Left ventricle myocardium inferior (tissue), 1 donor: ENCODE measurements at places on chromosomes 12 and 14. TPM values are rescaled to one million over a fixed set of nuclear protein-coding genes. Genes with fewer than 3 reads are reported as not detected.

DNA sequence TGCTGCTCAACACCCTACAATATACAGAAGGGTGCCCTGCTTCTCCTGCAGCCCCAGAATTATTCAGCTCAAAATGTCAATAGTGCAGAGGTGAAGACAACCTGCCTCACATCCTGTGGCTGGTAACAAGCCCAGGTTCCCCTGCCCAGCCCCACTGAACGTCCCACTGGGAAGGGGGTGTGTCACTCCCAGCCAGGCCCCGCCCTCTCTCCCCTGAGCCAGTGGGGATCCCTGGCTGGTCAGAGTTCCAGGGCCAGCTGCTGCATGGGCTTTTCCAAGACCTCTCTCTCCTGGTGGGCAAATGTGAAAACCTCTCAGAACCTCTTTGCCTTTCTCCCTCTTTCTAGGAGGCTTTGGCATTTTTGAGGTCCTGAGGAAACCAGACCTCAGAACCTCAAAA is 13.7 kb upstream of the LHX5 start:
- H3K36me3 ChIP-seq: no peaks in the 10 kb centered on the region
- no peak for DNase-seq
- peaks cover 96% of the 10 kb centered on the region for H3K27me3 ChIP-seq
- H3K4me1 ChIP-seq: no peaks in the 10 kb centered on the region
- no peak overlapping the region for H3K27ac ChIP-seq

- H3K27me3 ChIP-seq: no peaks in the 10 kb centered on the region
- no peak for DNase-seq
- H3K36me3 ChIP-seq: no peaks in the 10 kb centered on the region
- H3K4me3 ChIP-seq: no peak overlapping the region
- peak overlapping the region; percentile 23 for H3K27ac ChIP-seq
- peaks cover 31% of the 10 kb centered on the region for H3K4me1 ChIP-seq
Measured at GRCh38 chr14:32397861-32398640, 69.0 kb downstream of the AKAP6 start.

DNA sequence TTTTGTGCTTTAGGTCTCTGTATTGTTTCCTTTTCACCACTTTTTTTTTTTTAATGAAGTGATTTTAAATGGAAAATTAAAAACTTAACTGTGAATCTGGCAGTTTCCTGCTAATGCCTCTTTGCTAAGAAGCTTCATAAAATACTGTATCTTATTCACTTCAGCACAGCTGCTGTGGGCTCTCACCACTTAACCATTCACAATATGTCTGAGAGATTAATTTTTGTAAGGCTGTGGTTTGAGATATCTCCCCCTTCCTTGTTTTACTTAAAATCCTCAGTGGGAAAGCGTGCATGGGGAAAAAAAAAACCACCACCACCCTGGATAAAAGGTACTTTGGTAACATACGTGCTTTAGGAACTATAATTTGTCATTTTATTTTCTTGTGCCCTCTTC is 115.9 kb downstream of the ETV6 start:
- peak overlapping the region; percentile 42 for H3K4me3 ChIP-seq
- no peaks in the 10 kb centered on the region for H3K36me3 ChIP-seq
- peaks cover 90% of the 10 kb centered on the region for H3K4me1 ChIP-seq
- peak overlapping the region; percentile 87 for H3K27ac ChIP-seq
- H3K27me3 ChIP-seq: no peaks in the 10 kb centered on the region

DNA sequence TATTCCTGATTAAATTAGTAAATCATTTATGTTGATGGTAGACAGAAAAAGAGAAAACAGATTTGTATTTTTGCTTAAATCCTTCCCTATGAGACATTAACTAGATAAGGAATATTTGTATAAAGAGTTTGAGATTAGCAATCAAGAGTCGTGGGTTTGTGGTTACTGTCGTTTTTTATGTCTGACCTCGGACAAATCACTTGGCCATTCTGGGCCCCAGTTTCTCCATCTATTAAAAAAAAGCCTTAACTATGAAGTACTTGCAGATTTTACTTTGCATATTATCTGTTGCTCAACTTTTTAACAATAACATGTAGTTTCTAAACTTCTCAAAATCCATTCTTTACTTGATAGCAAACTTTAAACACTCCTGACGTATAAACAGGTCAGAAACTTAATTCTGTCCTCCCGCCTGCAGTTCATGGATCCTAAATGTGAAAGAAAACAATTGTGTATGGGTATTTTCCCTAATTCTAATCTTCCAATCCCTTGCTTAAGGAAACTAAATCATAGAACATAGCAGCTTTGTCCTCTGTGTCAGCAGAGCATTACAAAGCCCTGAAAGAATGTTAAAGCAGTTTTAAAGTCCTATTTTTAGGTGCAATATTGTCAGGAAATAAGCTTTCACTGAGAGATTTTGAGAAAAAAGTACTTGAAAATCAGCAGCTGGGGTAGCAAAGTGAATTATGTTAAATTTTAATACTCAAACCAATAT is 118.2 kb downstream of the GPR135 start:
- peaks cover 82% of the 10 kb centered on the region for H3K4me1 ChIP-seq
- H3K27me3 ChIP-seq: no peaks in the 10 kb centered on the region
- H3K36me3 ChIP-seq: peaks cover 30% of the 10 kb centered on the region

GRCh38 chr12:99670635-99671034 is 23.1 kb downstream of the GARIN6 start:
- no peak overlapping the region for H3K4me3 ChIP-seq
- DNase-seq: no peak
- no peak overlapping the region for H3K27ac ChIP-seq
- H3K4me1 ChIP-seq: no peaks in the 10 kb centered on the region
- H3K27me3 ChIP-seq: no peaks in the 10 kb centered on the region
- H3K36me3 ChIP-seq: no peaks in the 10 kb centered on the region

DNA sequence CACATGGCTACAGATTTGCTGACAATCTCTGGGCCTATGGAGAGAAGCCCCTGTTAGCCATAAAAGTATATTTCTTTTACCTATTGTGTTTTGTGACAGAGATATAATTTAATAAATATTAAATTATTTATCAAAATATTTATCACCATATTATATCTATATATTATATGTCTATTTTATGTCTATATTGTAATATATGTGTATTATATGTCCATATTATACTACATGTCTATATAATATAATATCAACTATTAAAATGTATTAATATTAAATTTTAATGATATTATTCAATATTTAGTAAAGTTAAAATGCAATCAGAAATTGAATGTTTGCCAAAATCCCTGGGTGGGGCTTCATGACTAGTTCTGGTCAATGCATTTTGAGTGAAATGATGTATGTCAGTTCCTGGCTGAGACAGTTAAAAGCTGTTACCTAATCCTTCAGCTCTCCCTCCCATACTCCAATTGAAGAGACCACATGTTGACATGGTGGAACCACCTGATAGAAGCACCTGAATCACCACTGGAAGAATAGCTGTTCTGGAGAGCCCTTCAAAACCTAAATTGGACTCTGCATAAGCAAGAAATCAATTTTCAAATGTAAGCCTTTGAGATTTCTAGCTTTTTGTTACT is 357.3 kb upstream of the DDHD1 start:
- H3K4me1 ChIP-seq: no peaks in the 10 kb centered on the region
- H3K27ac ChIP-seq: peak overlapping the region; percentile 61
- H3K36me3 ChIP-seq: no peaks in the 10 kb centered on the region

DNA sequence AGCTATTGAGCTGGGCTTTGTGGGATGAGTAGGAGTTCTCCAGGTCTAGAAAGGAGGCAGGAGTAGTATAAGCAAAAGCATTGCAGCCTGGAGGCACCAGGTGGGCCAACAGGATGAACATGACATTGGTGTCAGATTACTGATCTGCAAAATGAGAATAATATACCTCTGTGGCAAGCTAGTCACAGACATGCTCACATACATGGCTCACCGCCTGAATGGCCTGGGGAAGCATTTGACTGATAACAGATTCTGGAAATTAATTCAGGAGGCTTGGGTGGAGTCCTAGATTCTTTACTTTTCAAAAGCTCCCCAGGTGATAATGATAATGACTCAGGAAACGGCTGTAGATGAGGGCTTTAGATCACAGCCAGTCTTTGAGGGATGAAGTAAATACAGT is 709 bp downstream of the TCL1B start:
- no peak overlapping the region for H3K27ac ChIP-seq
- DNase-seq: no peak
- peaks cover 64% of the 10 kb centered on the region for H3K27me3 ChIP-seq
- H3K4me1 ChIP-seq: no peaks in the 10 kb centered on the region
- no peaks in the 10 kb centered on the region for H3K36me3 ChIP-seq

- H3K4me3 ChIP-seq: no peak overlapping the region
- no peaks in the 10 kb centered on the region for H3K36me3 ChIP-seq
- H3K27me3 ChIP-seq: peaks cover 6% of the 10 kb centered on the region
- H3K27ac ChIP-seq: no peak overlapping the region
- no peak for DNase-seq
- no peaks in the 10 kb centered on the region for H3K4me1 ChIP-seq
Measured at GRCh38 chr12:106711316-106711715, 63.2 kb upstream of the RIC8B start.

DNA sequence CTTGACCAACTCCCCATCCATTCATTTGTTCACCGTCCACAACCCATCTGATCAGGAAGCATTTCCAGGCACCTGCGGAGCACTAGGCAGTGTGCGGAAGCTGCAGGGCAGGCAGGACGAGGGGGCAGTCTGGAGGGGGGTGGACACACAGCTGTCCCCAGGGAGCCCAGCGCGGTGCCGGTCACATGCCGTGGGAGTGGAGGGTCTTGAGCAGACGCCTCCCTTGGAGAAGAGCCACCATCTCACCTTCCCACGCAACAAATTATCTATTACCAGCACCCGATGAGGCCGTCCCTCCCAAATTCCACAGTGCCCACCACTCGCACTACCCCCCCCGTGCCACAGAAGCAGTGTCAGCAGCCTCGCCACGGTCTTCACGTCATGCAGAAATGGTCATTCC is 10.8 kb downstream of the DLK1 start:
- H3K27me3 ChIP-seq: peaks cover 57% of the 10 kb centered on the region
- H3K4me3 ChIP-seq: no peak overlapping the region
- no peaks in the 10 kb centered on the region for H3K36me3 ChIP-seq
- H3K27ac ChIP-seq: no peak overlapping the region
- H3K4me1 ChIP-seq: no peaks in the 10 kb centered on the region
- DNase-seq: no peak

DNA sequence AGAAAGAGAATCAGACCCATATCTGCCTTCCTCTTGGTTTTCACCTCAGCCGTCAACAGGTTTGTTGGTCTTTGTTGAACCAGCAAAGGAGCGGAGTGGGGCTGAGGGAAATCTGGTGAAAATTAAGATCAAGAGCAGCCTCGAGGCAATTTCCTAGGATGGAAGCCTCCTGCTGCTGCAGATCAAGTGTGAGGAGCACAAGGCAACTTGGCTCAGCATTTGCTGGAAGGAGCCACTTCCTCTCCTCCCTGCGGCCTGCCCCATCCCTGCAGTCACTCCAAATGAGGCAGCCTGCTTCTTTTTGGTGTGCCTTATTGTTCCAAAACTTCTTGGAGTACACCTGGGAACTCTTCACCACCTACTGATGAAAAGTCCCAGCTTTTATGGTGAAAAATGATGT is 4.9 kb downstream of the TC2N start:
- no peak for DNase-seq
- H3K4me3 ChIP-seq: no peak overlapping the region
- H3K4me1 ChIP-seq: no peaks in the 10 kb centered on the region

DNA sequence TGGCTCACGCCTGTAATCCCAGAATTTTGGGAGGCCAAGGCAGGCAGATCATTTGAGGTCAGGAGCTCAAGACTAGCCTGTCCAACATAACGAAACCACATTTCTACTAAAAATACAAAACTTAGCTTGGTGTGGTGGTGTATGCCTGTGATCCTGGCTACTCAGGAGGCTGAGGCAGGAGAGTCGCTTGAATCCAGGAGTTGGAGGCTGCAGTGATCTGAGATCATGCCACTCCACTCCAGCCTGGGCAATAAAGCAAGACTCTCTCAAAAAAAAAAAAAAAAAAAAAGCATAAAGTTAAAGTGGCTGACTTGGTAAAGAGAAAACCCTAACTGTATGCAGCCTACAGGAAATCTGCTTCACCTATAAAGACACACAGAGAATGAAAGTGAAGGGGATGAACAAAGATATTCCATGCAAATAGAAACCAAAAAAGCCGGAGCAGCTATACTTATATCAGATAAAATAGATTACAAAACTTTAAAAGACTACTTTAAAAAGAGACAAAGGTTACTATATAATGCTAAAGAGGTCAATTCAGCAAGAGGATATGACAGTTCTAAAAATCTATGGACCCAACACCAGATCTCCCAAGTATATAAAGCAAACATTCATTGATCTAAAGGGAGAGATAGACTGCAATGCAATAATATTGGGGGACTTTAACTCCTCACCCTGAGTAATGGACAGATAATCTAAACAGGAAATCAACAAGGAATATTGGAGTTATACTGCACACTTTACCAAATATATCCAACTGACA is 4.1 kb downstream of the CLEC2B start:
- peak overlapping the region; percentile 63 for H3K4me3 ChIP-seq
- H3K4me1 ChIP-seq: no peaks in the 10 kb centered on the region
- DNase-seq: no peak
- peak overlapping the region; percentile 89 for H3K27ac ChIP-seq
- H3K36me3 ChIP-seq: no peaks in the 10 kb centered on the region

- H3K4me1 ChIP-seq: peaks cover 85% of the 10 kb centered on the region
- no peak for DNase-seq
- peak overlapping the region; percentile 67 for H3K4me3 ChIP-seq
- H3K27ac ChIP-seq: peak overlapping the region; percentile 89
- H3K36me3 ChIP-seq: peaks cover 4% of the 10 kb centered on the region
- H3K27me3 ChIP-seq: no peaks in the 10 kb centered on the region
Measured at GRCh38 chr14:93970585-93970964, 5.8 kb downstream of the ASB2 start.

- no peaks in the 10 kb centered on the region for H3K27me3 ChIP-seq
- no peaks in the 10 kb centered on the region for H3K4me1 ChIP-seq
- no peak overlapping the region for H3K4me3 ChIP-seq
Measured at GRCh38 chr12:28629691-28630090, 439.4 kb downstream of the CCDC91 start.

GRCh38 chr12:108622421-108622820 is 11.3 kb downstream of the SELPLG start:
- peak overlapping the region; percentile 62 for H3K27ac ChIP-seq
- no peaks in the 10 kb centered on the region for H3K27me3 ChIP-seq
- H3K4me1 ChIP-seq: peaks cover 20% of the 10 kb centered on the region
- H3K4me3 ChIP-seq: no peak overlapping the region
- DNase-seq: no peak

GRCh38 chr12:94329366-94329765 is 130.3 kb downstream of the CEP83 start:
- peaks cover 5% of the 10 kb centered on the region for H3K4me1 ChIP-seq
- no peak for DNase-seq
- no peak overlapping the region for H3K27ac ChIP-seq
- peaks cover 42% of the 10 kb centered on the region for H3K36me3 ChIP-seq
- H3K27me3 ChIP-seq: no peaks in the 10 kb centered on the region

The RNASE3 gene
- not detected for total RNA-seq

The IRAK3 gene
- 4.8 TPM for total RNA-seq

The PRIMA1 gene
- 7.3 TPM for total RNA-seq

The KLRK1 gene
- total RNA-seq: 0.36 TPM

The KRT86 gene
- not detected for total RNA-seq

The DAO gene
- total RNA-seq: not detected

The RASSF8 gene
- 33.7 TPM for total RNA-seq

The TMCC3 gene
- total RNA-seq: 1.7 TPM
